Smooth muscle cell of trachea (primary cell): ENCODE measurements at places on chromosomes 3 and 15. TPM values are rescaled to one million over a fixed set of nuclear protein-coding genes. Genes with fewer than 3 reads are reported as not detected.

Gene GPR171
- total RNA-seq: not detected in 2 replicates

Gene RPS27L
- total RNA-seq: 317 and 373 TPM in 2 replicates

Gene BFSP2
- not detected in 2 replicates for total RNA-seq

Gene RCCD1
- 15.0 and 17.7 TPM in 2 replicates for total RNA-seq

Gene RPP25
- 2.0 and 6.3 TPM in 2 replicates for total RNA-seq

Gene C3orf20
- under 0.01 TPM in 1 of 2 replicates, not detected in the other for total RNA-seq

Gene PBRM1
- total RNA-seq: 59.9 and 78.2 TPM in 2 replicates

Gene SLCO2A1
- not detected in 2 replicates for total RNA-seq

Gene RPL35A
- total RNA-seq: 371 and 550 TPM in 2 replicates

Gene HAUS2
- total RNA-seq: 23.8 and 51.2 TPM in 2 replicates
